ENCODE measurements at places on chromosomes 4 and X.

- DNase-seq, result no peak
These were observed 20.2 kb upstream of the CHRNA9 start for GRCh38 chr4:40314951-40315350.

DNA sequence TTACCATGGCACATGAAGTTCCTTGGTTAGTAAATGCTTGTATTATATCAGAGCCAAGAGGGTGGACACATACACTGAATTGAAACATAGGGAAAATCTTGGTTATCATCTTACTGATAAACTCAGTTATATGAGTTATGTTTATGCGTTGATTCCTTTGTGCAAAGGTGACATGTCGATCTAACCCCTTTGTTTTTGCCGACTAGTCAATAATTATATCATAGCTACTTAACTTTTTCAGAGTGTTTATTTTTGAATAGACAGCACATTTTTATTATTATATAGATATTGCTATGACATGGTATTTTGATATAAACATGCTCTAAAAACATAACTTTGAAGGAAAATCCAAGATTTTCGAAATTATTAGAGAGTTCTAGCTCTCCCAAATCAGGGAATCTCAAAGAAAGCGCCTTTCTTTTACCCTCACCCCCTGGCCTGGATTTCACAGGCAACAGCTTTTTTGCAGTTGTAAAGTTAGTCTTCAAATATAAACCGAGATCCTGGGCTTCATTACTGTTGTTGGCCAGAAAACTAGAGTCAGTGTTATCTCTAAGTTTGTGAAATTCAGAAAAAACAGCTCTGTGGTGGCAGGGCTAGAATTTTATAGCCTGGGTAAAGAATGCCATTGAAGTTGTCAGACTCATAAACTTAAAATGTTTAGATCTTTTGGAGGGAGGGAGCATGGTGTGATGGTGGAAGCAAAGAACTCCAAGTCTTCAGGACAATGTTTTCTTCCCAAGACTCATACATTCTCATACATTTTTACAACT lies 45.8 kb upstream of the PITX2 start:
- DNase-seq, result no peak

DNA sequence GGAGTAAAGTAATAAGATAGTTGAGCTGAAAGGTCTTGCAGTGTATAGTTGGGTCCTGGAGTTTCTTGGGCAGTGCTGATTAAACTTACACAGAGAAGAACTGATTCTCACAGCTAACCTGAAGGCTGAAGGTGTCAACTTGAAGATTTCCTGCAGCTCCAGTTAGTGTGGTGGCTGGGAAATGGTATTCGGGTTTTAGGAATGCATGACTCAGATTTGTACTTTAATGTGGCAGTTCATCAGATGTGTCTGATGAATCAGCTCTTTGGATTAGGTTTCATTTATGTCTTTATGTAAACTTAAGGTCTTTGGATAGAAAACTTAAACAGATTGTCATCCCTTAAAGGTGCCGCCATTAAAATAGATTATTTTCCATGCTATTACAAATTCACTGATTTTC lies 200.0 kb downstream of the IL1RAPL1 start:
- DNase-seq, result no peak

GRCh38 chrX:106144755-106145639 lies 23.1 kb upstream of the PWWP3B start:
- no peak for DNase-seq

DNA sequence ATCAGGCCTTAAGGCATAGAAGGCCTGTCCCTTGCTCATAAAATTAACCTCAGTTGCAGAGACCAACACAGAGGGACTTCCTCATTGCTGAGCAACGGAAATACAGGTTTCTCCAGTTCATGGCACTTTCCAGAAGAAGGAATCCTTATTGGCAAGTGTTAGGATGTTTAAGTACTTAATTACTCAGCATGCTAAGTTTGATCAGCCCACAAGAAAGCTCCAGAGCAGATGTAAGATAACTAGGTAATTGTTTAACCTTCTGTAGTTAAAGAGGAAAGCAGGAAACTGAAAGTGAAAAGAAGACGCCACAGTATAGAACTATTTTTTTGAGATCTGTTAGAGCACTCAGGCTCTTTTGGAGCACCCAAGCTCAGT lies 33.5 kb downstream of the SMS start:
- DNase-seq, result no peak

GRCh38 chr4:82421796-82422560 lies 8.3 kb downstream of the HNRNPDL start:
- no peak for DNase-seq

DNA sequence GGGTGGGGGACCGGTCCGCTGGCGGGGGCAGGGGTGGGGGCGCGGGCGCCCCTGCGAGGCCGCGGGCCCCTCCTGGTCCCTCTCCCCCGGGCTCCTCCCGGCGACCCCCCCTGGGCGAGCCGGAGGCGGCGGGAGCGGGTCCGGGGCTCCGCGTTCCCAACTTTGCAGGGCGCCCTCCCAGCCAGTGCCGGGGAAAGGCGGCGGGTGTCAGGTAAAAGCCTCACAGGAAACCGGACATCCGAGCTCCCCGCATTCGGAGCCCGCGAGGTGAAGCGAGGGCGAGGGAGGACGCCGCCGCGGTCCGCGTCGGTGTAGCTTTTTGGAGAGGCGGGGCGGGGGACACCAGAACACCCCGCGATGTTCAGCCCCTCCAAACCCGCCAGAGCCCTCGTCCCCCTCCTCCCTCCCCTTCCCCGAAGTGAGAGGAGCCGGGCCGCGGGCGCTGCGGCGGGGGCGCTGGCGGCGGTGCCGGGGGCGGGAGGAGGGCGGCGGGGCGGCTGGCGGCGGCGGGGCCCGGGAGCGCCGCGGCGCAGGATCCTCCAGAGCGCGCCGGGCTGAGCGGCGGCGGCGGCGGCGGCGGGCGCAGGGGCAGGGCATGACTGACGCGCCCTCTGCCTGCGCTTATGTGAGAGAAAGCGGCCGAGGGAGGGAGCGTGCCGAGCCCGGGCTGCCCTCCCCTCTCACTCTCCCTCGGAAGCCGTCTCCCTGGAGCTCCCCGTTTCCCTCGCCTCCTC lies at the start of gene VEGFC:
TSS of gene VEGFC (minus strand) at position 597 of the 734 bp plus-strand sequence. CDS start 611 bp downstream, outside the sequence.
- DNase-seq, result peak; percentile 11

DNA sequence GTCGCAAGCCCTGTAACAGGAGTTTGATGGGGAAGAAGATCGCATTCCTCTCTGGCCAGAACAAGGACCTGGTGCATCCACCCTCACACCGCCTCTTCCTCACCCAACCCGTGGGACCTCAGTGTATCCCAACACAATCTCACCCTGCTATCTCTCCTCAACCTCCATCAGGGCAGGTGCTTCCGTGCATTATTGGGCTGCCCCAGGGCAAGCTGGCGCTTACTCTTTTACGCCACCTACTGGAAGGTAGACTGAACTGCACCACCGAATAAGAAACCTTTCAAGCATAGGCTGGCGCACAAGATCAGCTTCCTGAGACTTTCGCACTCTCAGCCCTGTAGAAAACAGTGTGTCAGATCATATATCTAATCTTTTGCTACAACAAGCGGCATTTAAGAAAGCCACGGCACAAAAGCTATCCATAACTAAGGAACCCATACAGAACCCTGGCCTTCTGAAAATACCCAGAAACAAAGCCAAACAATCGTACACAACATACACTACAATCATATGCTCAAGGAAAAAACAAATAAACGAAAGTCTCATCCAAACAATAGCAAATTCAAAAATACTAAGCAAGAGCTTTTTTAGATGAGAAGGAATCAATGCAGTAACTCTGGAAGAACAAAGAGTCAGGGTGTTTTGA lies 209.3 kb downstream of the UGT8 start:
- DNase-seq, result peak; percentile 16

DNA sequence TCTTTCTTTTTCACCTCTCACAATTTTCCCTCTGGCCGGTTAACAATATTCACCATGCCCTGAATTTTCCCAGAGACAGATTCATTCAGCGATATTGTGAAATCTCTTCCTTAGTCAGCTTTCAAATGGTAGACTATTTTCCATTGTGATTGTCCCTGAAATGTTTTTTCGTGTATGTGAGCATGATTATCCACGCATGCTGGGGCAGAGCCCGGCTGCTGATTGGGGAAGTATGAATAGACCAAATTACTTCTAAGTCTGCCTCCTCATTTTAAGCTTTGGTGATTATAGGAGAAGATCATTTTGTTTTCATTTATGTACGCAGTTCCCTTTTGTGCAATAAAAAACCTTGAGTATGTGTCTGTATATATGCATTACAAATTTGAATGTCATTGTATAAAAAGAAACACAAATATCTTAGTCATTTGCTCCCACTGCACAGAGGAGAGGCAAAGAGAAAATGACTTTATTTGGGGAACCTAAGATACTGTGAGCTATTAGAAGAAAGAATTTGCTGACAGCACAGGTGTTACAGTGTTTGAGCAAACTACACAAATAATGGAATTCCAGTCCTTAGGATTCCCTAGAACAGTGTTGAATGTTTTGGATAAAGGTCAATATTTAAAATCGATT lies 11.3 kb downstream of the DTHD1 start:
- DNase-seq, result no peak

- no peak for DNase-seq
These were observed 4.2 kb downstream of the MYOZ2 start for GRCh38 chr4:119139822-119140252.

DNA sequence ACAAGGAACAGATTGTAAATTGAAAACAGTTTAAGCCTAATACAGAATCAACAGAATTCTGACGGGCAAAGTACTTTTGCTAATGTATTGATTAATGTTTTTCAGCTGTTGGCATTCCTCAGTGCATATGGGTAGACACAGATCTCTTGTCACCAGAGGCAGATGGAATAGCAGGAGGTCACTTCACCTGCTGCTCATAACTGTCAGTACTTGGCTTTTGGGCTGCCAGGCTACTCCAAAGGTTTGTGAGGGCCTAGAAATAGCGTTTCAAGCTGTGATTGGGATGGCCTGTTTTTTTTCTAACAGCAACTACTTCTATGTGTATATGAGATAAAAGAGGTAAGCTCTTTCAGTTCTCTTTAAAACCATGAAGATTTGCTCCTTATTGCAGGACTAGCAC lies 307.5 kb upstream of the ANXA10 start:
- no peak for DNase-seq

DNA sequence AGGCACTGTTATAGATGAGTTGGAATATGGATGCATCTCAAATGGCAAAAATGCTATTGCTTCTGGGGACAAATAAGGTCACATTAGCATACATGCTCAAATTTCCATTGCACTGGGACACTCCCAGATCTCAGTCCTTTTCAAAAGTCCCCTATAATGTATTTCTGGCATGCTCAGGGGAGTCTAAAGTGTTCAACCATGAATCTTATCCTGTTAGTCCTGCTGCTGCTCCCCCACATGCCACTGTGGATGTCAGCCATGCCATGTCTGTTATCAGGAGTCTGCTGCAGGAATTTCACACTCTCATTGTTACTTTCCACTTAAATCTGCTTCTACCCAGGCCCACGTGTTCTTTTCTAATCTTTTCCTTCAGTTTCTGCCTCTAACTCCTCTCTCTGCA lies 1000.6 kb downstream of the CCSER1 start:
- DNase-seq, result no peak

- DNase-seq, result no peak
These were observed 24.3 kb downstream of the CXCL13 start for GRCh38 chr4:77629885-77630284.

DNA sequence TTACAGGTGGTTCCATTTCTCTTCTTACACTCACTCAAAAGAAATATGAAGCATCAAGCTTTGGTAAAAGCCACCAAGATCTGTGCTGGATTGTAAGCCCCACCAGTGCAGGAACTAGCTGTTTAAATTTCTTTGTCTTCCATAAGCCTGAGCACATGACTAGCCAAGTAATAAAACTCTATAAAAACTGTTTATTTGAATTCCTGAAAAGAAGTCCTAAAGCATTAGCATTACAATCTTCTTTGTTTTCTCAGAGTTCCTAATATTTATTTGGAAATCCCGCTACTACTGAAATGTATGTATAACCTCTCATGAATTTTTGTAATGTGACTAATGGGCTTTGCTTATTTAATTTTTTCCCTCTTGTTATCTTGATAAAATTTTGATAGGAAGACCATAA lies 65.9 kb downstream of the IQCM start:
- DNase-seq, result no peak

DNA sequence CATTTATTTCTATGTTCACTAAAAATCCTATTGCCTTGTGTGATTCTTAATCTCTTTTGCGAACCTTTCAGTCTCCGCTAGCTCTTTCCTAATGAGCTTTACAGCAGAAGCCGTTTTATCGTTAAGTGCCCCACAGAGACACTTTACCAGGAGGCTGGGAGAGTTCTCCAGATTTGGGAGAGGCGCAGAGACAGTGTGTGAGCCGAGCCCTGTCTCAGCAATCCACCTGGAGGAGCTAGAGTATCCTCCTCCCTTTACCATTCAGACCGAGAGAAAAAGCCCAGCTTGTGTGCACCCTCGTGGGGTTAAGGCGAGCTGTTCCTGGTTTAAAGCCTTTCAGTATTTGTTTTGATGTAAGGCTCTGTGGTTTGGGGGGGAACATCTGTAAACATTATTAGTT lies 54.9 kb upstream of the MTM1 start:
- DNase-seq, result no peak

GRCh38 chrX:86887341-86887740 lies 630.3 kb upstream of the KLHL4 start:
- no peak for DNase-seq

- DNase-seq, result no peak
These were observed 11.9 kb downstream of the ENPEP start for GRCh38 chr4:110487873-110488272.

- no peak for DNase-seq
These were observed 54.7 kb downstream of the CNGA2 start for GRCh38 chrX:151789179-151789800.

DNA sequence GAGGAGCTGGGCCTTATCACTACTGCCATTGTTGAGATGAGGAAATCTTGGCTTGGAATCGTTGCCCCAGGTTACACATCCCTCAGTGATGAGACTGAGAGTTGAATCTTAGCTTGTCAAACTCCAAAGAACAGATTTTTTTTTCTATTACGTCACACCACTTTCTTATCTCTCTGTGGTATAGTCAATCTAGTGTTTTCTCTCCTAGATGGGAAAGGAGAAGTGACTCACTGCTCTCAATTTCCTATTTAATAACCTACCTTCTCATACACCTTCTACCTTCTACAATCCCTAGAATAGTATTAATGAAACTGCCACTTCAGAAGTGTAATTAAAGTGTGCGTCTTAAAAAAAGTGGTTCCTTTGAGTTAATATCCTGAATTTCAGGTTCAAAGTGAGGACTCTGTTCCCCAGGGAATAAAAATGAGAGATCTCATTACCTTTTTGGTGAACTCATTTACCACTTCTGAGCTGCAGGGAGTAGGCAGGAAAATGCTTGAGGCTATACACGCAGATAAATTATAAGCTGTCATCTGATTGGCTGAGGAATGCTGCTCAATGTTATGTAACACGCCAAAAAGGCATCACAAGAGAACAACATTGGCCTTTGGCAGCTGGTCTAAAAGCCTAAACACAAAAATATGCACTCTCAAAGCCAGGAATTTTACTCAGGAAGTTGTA lies 59.3 kb downstream of the MAD2L1 start:
- no peak for DNase-seq

DNA sequence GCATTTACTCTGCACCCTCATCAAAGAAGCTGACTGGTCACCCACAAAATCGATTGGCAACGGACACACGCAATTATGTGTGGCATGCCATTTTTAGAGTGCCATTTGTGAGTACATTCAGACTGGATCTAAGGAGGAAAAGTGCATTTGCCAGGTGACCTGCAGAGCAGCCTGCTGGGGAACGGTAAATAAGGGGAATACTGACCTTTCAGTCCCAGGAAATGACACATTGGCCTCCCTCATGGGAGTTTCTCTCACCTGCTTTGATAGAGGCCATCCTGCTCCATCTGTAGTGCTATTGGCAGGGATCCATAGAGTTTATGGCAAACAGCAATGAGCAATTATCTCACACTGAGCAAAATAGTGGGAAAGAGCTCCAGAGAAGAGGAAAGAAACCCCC lies 127.8 kb downstream of the DDX53 start:
- DNase-seq, result no peak

Data from stimulated activated naive CD8-positive, alpha-beta T cell treated with anti-CD3 and anti-CD28 coated beads, Interleukin-15, amount 100 ng/mL, for 72 hours (primary cell).